SJSA1 (cell line): ENCODE measurements at places on chromosomes 7 and 10. TPM values are rescaled to one million over a fixed set of nuclear protein-coding genes. Genes with fewer than 3 reads are reported as not detected.

DNA sequence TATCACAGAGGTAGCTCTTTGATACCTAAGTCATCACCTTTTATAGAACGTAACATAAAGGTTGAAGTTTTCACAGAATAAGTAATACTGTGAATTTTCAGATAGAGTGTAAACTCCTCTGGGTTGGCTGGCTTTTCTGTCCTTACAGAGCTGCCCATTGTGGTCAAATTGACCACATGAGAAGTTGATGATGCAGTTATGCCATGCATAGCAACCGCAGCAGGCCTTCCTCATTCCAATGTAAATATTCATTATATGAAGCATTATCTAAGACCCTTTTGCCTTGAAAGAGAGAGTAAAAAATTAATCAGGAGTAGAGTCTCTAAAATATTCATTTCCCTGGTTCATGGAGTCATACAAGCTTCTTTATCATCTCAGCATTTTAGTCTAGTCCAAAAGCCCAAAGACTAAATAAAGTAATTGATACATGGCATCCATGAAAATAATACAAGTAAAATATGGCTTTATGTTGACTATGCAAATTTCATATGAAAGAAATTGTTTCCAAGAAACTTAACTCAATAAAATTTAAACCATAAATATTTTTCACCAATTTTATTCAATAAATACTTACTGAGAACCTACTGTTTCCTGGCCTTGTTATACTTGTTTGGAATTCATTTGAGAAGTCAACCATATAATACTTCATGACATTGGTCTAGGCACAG, 516.4 kb downstream of the PCDH15 start:
- H3K27ac ChIP-seq: no peak overlapping the region
- H3K27me3 ChIP-seq: no peaks in the 10 kb centered on the region
- no peaks in the 10 kb centered on the region for H3K36me3 ChIP-seq
- DNase-seq: no peak
- no peaks in the 10 kb centered on the region for H3K4me1 ChIP-seq

Gene SH2D4B
- total RNA-seq: 0.08 TPM in 1 of 2 replicates, not detected in the other

GRCh38 chr7:113521468-113521867, 397.3 kb downstream of the PPP1R3A start:
- no peaks in the 10 kb centered on the region for H3K4me1 ChIP-seq
- no peak overlapping the region for H3K4me3 ChIP-seq
- no peaks in the 10 kb centered on the region for H3K27me3 ChIP-seq

GRCh38 chr7:30379131-30379530, 94.7 kb downstream of the ZNRF2 start:
- no peak overlapping the region for H3K4me3 ChIP-seq
- DNase-seq: no peak
- H3K27ac ChIP-seq: no peak overlapping the region
- H3K36me3 ChIP-seq: no peaks in the 10 kb centered on the region
- H3K4me1 ChIP-seq: no peaks in the 10 kb centered on the region

GRCh38 chr10:97961945-97962344, 68.5 kb downstream of the CRTAC1 start:
- no peak overlapping the region for H3K27ac ChIP-seq
- H3K27me3 ChIP-seq: peaks cover 13% of the 10 kb centered on the region
- no peaks in the 10 kb centered on the region for H3K4me1 ChIP-seq
- H3K36me3 ChIP-seq: no peaks in the 10 kb centered on the region
- H3K4me3 ChIP-seq: no peak overlapping the region
- DNase-seq: no peak

- H3K27me3 ChIP-seq: no peaks in the 10 kb centered on the region
- DNase-seq: no peak
- H3K36me3 ChIP-seq: no peaks in the 10 kb centered on the region
- H3K4me1 ChIP-seq: no peaks in the 10 kb centered on the region
Measured at GRCh38 chr10:132468651-132469050, 68.9 kb upstream of the INPP5A start.

GRCh38 chr7:97601931-97602457, 129.9 kb upstream of the TAC1 start:
- H3K36me3 ChIP-seq: no peaks in the 10 kb centered on the region
- no peak for DNase-seq
- no peak overlapping the region for H3K4me3 ChIP-seq
- H3K27me3 ChIP-seq: no peaks in the 10 kb centered on the region

- no peak for DNase-seq
- H3K4me3 ChIP-seq: no peak overlapping the region
- no peaks in the 10 kb centered on the region for H3K36me3 ChIP-seq
- H3K4me1 ChIP-seq: peaks cover 8% of the 10 kb centered on the region
- H3K27ac ChIP-seq: no peak overlapping the region
Measured at GRCh38 chr7:155345490-155345889, 47.8 kb downstream of the INSIG1 start.

GRCh38 chr7:155355745-155356144, 58.1 kb downstream of the INSIG1 start:
- H3K36me3 ChIP-seq: no peaks in the 10 kb centered on the region
- no peak for DNase-seq
- H3K27ac ChIP-seq: no peak overlapping the region
- H3K4me3 ChIP-seq: no peak overlapping the region

Gene MET
- 5.2 and 8.3 TPM in 2 replicates for total RNA-seq

- no peak for DNase-seq
- no peaks in the 10 kb centered on the region for H3K4me1 ChIP-seq
- H3K36me3 ChIP-seq: peaks cover 18% of the 10 kb centered on the region
Measured at GRCh38 chr7:141636053-141636452, 65.9 kb downstream of the DENND11 start.
